ENCODE measurements at places on chromosomes 5 and 9. TPM values are rescaled to one million over a fixed set of nuclear protein-coding genes. Genes with fewer than 3 reads are reported as not detected.
A peak's percentile ranks its signal among the peaks of the same experiment; 100 is the strongest.

Gene CCIN
- total RNA-seq: not detected

Gene ALAD
- 105 TPM for total RNA-seq

Gene PTGS1
- total RNA-seq: 2.4 TPM

DNA sequence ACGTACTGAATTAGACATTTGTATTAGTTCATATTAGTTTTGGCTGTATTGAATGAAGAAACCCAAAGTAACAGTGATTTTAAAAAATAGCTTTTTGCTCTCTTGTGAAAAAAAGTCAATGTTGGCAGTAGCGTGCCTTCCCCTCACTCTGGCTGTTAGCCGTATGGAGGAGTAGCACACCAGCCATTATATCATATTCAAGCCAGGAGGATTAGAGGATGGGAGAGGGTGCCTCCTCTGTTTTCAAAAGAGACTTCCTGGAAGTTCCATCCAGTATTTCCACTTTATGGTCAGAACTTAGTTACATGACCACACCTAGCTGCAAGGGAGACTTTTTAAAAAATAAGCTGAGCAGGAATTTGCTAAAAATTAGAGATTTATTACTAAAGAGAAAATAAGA, 41.2 kb downstream of the GPR21 start:
- peaks cover 21% of the 10 kb centered on the region for H3K4me1 ChIP-seq
- no peaks in the 10 kb centered on the region for H3K36me3 ChIP-seq
- H3K27me3 ChIP-seq: no peaks in the 10 kb centered on the region
- H3K4me3 ChIP-seq: no peak overlapping the region
- H3K27ac ChIP-seq: no peak overlapping the region

Gene COL23A1
- total RNA-seq: 16.1 TPM

DNA sequence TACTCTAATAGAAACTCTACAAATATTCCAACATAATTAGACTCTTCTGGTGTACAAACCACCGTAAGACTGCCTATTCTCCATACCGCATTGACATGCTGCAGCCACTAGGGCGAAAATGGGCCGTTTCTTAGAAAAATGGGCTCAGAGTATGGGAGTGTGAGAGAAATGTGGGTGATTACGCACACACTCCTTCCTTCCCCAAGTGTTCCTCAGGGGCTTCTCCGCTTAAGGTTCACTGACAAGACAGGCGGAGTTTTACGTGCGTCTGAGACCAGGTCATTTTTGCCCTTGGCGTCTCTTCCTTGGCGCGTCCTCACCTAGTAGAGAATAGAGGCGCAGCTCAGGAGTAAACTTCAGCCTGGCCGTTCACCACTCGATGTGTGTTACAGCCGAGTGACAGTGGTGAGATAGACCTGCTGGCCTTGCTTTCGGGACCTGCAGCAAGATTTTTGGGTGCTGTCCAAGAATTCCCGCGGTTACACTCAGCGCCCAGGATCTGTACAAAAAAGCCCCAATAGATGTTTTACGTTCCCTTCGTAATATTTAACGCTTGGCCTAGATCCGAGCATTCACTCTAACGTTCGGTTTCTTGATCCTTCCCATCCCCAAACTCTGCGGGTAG, 1.8 kb upstream of the NTRK2 start:
- no peaks in the 10 kb centered on the region for H3K36me3 ChIP-seq
- peaks cover 3% of the 10 kb centered on the region for H3K27me3 ChIP-seq
- peaks cover 28% of the 10 kb centered on the region for H3K4me1 ChIP-seq
- no peak overlapping the region for H3K27ac ChIP-seq
- DNase-seq: peak; percentile 5

Gene NIPAL4
- total RNA-seq: not detected

DNA sequence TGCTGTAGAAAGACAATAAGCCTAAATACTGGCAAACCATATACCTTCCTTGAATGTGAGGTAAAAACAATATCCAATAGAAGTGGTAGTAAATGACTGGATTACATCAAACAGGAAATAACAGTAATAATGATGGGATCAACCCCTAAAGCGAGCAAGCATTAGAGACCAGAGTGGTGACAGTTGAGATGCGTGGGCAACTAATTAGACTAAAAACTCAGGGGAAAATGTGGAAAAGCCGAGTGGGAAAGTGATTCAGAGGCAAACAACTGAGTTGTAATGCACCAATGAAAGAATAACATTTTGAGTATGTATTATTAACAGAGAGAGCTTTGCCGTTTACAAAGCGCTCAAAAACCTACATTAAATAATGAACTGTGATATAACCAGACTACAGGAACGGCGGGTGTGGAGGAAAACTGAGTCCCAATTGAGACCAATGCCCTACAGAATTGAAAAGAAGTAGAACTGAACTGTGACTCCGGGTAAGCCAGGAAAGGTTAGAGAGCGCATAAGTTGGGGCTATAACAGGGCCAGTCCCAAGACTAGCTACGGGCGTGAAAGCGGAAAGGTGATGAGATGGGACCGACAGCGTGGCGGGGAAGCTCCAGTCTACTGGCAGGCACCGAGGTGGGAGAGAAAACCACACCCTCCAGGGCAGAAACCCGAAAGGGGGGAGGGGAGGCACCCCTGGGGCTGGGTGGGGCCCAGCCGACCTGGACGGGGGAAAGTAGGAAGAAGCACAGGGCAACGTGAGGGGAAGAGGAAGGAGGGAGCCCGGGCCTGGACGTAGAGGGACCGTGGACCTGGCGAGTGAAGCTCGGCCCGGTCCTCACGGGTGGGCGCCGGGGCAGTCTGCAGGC, 592 bp downstream of the UBAP2 start:
- H3K27ac ChIP-seq: peak overlapping the region; percentile 95
- H3K27me3 ChIP-seq: no peaks in the 10 kb centered on the region
- H3K4me3 ChIP-seq: peak overlapping the region; percentile 92
- peaks cover 29% of the 10 kb centered on the region for H3K4me1 ChIP-seq
- no peak for DNase-seq
- H3K36me3 ChIP-seq: no peaks in the 10 kb centered on the region

DNA sequence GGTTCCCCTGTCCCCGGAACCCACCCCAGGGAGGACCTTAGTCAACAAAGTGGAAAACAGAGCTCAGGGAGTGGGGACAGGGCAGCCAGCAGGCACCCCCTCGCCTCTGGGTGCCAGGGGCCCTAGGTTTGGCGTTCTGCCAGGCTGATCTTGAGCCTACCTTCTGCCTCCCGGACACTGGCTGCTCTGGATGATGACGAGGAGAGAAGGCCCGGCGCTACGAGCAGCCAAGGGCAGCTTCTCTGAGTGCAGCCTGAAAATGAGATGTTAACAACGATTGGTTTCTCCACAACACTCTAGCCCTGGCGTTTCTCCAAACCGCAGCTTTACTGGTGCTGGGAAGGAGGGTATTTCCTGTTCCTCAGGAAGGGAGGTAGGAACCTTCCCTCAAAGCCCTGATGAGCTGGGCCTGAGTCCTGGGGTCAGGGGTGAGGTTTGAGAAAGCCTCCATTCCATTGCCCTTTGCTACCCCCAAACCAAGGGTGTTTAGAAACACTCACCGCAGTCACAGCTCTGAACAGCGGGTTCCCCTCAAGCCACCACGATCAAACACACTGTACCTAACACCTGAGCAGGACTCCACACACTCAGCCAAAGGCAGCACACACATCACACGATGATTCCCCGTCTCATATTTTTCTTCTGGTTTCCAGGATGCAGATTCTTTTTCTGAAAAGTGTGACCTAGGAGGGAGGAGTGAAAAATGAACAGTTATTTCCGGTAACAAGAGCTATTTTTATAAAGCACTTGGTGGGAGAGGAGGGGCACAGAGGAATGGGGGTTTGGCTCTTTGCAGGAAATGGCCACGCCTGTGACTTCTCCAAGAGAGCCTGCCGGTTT, at the start of gene STING1:
TSS of gene STING1 (minus strand) at position 709 of the 840 bp plus-strand sequence. CDS start 1,054 bp downstream, outside the sequence.
- H3K27ac ChIP-seq: peak within 1 kb of the TSS; percentile 97
- peak; percentile 71 for DNase-seq
- H3K4me1 ChIP-seq: peaks cover 77% of the 10 kb centered on the region
- H3K27me3 ChIP-seq: no peaks in the 10 kb centered on the region
- H3K36me3 ChIP-seq: peaks cover 34% of the 10 kb centered on the region

- H3K27me3 ChIP-seq: peaks cover 4% of the 10 kb centered on the region
- no peak overlapping the region for H3K27ac ChIP-seq
- no peak overlapping the region for H3K4me3 ChIP-seq
Measured at GRCh38 chr9:95494416-95495371, 22.1 kb downstream of the PTCH1 start.

DNA sequence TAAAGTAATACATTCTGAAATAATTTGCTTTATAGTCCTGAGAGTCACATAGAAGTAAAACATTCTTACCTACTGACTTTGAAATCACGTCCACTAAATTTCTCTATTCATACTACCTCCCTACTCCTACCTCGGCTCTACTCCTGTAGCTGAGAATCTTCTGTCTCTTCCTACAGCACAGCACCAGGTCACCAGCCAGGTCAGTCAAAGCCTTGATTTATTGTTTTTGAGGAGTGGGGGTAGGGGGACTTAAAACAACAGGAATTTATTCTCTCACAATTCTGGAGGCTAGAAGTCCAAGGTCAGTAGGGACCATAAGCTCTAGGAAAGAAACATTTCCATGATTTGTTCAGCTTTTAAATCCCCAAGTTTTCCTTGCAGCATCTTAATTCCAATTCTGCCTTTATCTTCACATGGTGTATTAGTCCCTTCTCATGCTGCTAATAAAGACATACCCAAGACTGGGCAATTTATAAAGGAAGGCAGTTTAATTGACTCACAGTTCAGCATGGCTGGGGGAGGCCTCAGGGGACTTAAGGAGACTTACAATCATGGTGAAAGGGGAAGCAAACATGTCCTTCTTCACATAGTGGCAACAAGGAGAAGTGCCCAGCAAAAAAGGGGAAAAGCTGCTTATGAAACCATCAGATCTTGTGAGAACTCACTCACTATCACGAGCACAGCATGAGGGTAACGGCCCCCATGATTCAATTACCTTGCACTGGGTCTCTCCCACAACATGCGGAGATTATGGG, 49.6 kb upstream of the CCNG1 start:
- H3K36me3 ChIP-seq: no peaks in the 10 kb centered on the region
- H3K4me1 ChIP-seq: no peaks in the 10 kb centered on the region
- no peak overlapping the region for H3K27ac ChIP-seq
- H3K4me3 ChIP-seq: no peak overlapping the region
- DNase-seq: no peak

DNA sequence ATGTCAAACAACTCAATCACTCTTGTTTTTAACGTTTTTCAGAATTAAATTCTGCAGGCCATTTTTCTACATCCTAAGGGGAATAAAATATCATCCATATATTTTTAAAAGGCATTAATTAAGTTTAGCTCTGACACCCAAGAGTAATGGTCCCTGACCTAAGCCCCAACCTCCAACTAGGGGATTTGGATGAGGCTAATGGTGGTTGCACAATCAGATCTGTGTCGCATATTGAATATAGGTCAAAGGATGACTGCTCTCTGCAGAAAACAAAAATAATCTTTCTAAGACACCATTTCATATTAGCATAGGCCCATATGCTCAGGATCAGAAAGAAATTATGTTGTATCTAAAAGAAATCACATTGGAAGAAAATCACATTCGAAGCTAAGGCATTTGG, 20.7 kb downstream of the CDH6 start:
- H3K4me3 ChIP-seq: no peak overlapping the region
- no peak for DNase-seq
- no peaks in the 10 kb centered on the region for H3K4me1 ChIP-seq
- H3K27ac ChIP-seq: no peak overlapping the region
- no peaks in the 10 kb centered on the region for H3K36me3 ChIP-seq

DNA sequence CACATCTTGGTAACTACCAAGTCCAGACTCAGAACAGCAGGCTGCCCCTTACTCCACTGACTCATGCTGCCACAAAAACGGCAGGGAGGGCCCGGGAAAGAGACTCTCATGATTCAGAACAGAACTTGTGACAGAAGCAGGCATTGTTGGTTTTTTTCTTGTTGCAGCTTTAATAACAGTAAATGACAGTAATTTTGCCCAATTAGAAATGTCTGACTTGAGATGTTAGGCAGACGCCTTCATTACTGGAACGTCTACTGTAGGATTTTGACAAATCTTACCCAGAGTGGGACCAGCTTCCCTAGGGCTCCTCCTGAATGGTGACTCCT, 77.9 kb downstream of the SEMA5A start:
- no peaks in the 10 kb centered on the region for H3K4me1 ChIP-seq
- no peak overlapping the region for H3K27ac ChIP-seq
- DNase-seq: no peak
- H3K27me3 ChIP-seq: no peaks in the 10 kb centered on the region
- no peaks in the 10 kb centered on the region for H3K36me3 ChIP-seq
- H3K4me3 ChIP-seq: no peak overlapping the region

DNA sequence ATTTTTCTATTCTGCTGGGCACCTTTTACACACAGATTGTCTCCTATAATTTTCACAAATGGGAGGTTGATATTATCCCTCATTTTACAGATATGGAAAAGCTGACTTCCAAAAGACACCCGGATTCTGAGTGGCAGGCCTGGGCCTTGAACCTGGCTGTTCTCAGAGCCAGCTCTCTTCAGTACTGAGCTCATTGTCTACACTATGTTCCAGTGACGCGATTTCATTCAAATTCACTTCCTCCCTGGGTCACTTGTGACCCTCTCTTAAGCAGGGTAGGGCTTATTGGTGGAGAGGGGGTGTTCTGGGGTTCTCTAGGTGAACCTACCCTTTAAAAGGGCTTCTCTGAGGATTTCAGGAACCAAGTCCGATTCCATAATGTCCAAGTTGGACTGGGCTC, 70.2 kb downstream of the ANKRD33B start:
- peaks cover 4% of the 10 kb centered on the region for H3K27me3 ChIP-seq
- H3K4me3 ChIP-seq: no peak overlapping the region

DNA sequence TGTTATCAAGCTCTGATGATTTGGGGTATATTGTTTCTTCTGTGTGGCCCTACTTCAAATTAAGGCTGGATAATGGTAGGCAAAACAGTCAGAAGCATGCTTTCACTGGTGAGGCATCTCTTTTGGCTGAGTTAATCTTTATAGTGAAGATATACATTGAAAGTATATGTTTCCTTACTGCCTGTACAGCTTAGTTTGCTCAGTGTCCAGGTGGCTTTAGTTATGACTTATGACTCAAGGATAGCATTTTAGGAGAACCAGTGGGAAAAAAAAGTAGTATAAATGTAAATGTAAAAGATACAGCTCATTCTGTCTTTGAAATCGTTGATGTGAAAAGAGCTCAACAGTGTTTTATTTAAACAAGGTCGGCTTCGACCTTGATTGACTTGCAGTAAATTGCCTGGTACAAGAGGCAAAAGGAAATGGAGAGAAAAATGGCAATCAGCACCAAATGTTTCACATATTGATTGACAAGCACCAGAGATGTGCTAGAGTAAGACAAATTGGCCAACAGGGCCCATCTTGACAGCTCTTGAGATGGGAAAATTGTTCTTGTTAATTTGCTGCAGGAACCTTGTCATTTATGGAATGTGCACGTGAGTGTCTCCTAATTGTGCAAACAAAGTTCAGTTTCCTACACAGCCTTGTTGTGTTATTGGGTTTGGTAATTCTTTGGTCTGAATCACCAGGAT, 447.4 kb upstream of the WWC1 start:
- H3K36me3 ChIP-seq: no peaks in the 10 kb centered on the region
- no peaks in the 10 kb centered on the region for H3K27me3 ChIP-seq
- no peaks in the 10 kb centered on the region for H3K4me1 ChIP-seq
- H3K4me3 ChIP-seq: no peak overlapping the region

Gene GFI1B
- not detected for total RNA-seq

DNA sequence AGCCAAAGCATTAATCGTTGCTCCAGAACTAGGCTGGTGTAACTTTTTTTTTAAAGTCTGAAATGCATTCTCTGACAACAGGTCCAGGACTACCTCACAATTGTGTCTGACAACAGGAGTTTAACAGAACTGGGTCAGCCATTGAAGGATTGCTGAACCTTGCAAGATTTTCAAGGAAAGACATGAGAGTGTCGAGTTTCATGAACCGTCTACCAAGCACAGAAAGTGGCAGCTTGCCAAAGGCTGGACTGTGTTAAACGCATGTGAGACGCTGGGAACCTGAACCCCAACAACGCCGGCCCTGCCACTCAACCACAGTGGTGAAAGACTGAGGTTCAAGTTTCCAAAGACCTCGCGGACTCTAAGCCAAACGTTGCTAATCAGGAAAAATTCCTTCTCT, 79.1 kb downstream of the LHFPL2 start:
- DNase-seq: no peak
- no peaks in the 10 kb centered on the region for H3K4me1 ChIP-seq
- H3K36me3 ChIP-seq: no peaks in the 10 kb centered on the region
- no peak overlapping the region for H3K4me3 ChIP-seq
